Kidney glomerular epithelial cell (primary cell): ENCODE measurements at places on chromosomes 2 and 18.
A peak's percentile ranks its signal among the peaks of the same experiment; 100 is the strongest.

DNA sequence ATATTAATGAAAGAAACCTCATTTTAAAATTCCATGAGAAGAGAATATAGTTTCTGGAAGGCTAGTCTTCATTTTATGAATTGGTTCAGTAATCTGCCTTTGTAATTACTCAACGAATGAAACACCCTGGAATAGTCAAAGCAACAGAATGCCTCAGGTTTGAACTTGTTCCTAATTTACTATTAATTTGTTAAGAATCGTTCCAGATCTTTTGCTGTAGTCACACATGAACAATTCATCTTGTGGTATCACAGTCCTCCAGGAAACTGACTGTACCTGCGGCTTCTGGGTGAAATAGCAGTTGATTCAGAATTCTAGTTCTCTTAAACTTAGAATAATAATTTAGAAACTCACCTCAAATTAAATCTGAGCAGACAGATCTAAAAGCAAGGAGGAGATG is 282.7 kb upstream of the MAP2 start:
- DNase-seq = no peak

DNA sequence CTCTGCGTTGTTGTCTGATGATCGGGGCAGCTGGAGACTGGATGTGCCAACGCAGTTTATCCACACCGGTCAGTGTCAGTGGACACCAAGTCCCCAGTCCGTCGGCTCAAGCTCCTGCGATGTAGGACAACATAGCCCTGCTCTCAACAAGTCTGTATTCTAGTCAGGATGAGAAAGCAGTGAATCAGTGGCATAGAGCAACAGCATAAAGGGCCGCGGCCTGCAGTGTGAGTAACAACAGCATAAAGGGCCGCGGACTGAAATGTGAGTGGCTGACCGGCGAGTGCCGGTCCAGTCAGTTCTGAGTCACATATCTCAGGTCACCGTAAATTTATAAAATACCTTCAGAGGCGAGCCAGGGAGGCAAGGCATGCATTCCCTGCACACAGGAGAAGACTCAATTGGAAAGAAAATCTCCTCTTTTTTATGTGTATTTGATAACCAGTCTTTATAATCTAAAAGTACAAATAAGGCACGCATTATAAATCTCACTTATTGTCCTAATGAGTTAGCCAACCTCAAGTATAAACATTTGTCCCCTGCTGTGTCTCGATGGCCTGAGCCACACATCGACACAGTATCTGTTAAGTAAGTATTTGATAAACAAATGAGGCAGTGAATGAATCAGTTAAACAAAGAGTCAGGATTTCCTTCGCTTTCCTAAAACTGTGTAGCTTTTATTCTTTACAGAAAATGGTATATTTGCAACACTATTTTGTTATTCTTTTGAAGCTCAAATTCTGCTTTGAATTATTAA is 33.8 kb upstream of the NFATC1 start:
- DNase-seq = no peak

GRCh38 chr2:215919624-215920243 is 93.6 kb downstream of the MREG start:
- no peak for DNase-seq

GRCh38 chr18:68607852-68608251 is 107.1 kb downstream of the TMX3 start:
- no peak for DNase-seq

DNA sequence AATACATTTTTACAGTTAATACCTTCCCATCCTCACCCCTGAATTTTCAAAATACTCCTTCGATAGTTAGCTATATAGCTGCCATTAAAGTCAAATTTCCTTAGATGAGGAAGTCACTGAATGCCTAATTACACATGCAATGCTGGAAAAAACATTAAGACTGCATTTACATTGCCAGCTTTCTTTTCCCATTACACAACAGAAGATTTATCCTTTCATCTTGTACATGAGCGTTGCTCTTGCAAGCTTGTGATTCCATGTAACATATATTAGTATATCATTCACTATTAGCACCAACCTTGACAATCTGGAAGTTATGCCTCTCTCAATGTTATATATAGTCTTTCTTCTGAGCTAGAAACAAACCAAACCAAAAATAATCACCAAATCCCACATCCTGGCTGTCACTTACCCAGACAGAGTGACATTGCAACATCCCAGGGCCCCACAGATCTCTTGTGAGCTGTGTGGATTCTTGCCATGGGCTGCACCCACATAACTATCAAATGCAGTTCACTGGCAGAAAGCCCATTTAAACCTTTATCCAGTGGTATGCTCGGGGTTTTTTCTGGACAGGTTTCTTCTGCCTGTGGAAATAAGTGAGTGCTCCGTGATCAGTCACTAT is 79.2 kb upstream of the PAPOLG start:
- DNase-seq = no peak

DNA sequence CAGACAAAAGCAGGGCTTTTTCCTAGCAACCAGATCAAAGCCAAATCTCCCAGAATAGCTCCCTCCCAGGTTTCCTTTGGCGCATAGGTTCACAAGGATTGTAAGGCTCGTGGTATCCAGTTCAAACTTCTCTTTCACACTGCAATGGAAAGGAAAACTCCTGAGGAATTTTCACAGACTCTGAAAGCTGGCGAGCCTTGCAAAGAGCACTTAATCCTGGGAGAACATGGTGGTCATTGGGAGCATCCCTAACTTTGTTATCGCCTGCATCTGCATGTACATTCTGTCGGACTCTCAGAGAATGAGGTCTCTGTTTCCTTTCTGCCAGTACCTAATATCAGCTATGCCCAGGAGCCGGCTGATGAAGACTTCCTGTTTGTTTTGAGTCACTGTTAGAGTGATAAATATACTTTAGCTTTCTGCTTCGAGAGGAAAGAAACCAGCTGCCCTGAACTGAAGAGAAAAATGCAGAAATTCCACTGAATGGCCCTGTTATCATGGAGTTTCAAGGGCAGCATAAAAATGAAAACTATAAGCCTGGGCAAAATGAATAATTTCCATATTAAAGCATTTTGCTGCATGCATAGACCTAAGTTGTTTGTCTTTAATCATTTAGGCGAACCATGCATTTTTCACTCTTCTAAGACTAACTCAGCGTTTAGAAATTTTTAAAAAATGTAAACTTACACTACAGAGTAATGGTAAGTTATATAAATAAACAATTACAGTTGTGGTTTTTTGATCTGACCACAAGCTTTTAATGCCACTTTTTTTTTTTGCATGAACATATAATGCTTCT is 76.4 kb upstream of the ZEB2 start:
- DNase-seq = peak; percentile 48

GRCh38 chr2:60926741-60927552 is 45.6 kb downstream of the REL start:
- no peak for DNase-seq

DNA sequence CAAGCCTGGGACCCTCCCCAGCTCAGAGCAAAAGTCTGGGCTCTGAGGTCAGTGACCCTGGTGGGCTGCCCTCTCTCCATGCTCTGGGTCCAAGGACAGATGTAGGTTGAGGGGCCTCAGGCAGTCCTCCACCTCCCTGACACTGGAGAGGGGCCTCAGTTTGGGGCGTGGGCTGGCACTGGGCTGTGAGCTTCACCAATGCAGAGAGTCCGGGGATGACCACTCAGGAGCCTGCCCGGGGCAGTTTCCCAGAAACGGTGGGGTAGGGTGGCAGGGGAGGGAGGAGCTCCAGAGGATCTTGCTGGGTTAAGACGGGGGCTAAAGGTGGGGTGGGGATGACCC is 40.5 kb upstream of the SMAD7 start:
- no peak for DNase-seq

DNA sequence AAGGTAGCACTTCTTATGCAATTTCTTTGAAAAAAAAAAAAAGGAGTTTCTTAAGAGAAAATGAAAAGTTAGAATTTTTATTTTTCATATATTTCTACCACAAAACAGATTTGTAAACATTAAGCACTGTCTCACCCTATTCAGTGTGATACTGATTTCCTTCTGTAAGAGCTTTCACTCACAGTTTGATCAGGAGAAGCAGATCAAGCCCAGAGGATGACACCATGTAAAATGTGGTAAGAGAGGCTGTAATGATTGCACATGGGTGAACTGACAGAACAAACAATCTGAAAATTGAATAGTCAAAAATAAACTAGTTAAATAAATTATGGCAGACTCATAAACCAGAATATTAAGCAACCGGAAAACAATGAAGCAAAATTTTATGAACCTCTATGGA is 54.5 kb downstream of the MEMO1 start:
- DNase-seq = no peak
